Stimulated activated CD8-positive, alpha-beta memory T cell treated with anti-CD3 and anti-CD28 coated beads, Interleukin-4, amount 100 ng/mL, for 48 hours (primary cell): ENCODE measurements at places on chromosomes 4 and X.

- no peak for DNase-seq
These were observed 22.4 kb downstream of the AFF1 start for GRCh38 chr4:86957215-86957614.

DNA sequence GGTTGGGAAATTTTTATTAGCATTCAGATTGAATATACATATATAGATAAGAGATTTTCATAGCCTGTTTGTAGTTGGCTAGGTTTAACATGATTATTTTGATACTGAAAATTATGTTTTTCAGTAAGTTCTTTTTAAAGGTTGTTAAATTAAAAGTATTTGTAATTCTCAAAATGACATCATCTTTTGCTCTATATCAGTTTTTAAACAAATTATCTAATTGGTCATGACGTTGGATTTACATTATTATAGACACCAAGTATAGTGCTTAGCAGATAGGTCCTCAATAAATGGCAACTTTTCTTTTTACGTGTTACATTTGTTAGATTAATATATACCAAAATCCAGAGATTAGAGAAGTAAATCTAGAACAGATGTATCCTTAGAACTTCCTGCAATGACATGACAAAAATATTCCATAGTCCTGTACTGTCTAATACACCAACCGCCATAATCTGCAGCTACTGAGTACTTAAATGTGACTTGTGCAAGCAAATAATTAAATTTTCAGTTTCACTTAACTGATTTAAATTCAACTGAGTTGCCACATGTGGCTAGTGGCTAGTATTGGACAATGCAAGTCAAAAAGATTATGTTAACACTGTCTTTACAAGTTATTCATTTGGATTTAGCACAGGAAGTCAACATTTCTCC is 1613.1 kb upstream of the TENM3 start:
- DNase-seq = no peak

DNA sequence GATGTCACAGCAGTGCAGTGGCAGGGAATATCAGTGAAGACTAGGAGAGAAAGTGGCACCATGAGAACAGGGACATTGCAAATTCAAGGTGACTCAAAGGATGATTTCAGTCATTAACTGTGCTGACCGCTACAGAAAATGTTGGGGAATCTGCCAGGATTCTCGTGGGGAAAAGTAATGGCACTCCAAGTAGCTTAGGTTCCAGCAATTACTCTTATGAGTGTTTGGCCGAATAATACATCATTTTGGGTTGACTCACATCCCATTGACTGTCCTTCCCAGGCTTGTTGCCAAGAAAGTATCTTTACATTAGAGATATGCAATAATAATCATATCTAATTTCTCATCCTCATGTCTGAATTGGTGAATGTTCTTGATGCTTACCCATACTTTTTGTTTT is 1411.1 kb upstream of the PCDH7 start:
- no peak for DNase-seq

- DNase-seq = no peak
These were observed 36.7 kb upstream of the TLR3 start for GRCh38 chr4:186032259-186032658.

DNA sequence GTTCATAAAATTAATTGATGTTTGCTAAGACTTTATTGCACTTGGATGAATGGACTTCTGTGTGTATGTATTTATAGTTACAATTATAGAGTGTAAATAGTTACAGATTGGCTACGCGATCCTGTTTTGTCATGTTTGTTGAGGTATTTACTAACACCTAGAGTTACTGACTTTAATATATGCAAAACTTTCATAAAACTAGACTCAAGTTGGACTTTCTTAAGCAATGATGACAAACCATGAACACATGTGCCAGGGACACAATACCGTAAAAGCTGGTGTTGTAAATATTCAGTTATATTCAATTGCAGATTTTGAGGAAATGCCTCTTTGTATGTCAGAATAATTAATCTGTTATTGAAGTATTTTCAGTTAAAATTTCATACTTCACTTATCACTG is 6.1 kb downstream of the GRIA2 start:
- no peak for DNase-seq

- no peak for DNase-seq
These were observed 6.3 kb downstream of the KLF3 start for GRCh38 chr4:38670109-38670901.

DNA sequence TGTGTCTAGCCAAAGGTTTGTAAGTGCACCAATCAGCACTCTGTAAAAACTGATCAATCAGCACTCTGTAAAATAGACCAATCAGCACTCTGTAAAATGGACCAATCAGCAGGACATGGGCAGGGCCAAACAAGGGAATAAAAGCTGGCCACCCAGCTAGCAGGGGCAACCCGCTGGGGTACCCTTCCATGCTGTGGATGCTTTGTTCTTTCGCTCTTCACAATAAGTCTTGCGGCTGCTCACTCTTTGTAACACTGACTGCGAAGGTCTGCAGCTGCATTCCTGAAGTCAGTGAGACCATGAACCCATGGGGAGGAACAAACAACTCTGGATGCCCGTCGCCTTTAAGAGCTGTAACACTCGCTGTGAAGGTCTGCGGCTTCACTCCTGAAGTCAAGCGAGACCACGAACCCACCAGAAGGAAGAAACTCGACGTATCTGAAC is 14.3 kb downstream of the HNRNPDL start:
- DNase-seq = no peak

DNA sequence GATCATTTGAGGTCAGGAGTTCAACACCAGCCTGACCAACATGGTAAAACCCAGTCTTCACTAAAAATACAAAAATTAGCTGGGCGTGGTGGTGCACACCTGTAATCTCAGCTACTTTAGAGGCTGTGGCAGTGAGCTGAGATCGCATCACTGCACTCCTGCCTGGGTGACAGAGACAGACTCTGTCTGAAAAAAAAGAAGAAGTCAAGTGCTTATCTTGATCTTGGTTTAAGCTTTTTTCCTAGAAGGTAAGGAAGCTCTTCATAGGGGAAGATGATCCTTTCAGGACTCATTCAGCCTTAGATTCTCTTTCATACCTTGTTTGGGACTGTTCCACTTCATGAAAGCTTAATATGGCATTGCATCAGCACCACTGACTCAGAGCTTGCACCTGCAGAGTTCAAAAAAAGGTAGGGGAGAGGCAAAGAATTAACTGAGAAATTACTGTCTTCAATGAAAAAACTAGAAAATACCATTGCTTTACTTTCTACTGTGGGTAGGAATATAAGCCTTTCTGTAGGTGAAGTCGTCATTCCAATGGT is 70.8 kb upstream of the EPGN start:
- no peak for DNase-seq

- DNase-seq = no peak
These were observed 233.4 kb downstream of the MAML3 start for GRCh38 chr4:139920486-139921002.

- no peak for DNase-seq
These were observed 420.9 kb upstream of the ATOH1 start for GRCh38 chr4:93407493-93408275.

- no peak for DNase-seq
These were observed 19.2 kb downstream of the MAGEB17 start for GRCh38 chrX:16186380-16187007.

DNA sequence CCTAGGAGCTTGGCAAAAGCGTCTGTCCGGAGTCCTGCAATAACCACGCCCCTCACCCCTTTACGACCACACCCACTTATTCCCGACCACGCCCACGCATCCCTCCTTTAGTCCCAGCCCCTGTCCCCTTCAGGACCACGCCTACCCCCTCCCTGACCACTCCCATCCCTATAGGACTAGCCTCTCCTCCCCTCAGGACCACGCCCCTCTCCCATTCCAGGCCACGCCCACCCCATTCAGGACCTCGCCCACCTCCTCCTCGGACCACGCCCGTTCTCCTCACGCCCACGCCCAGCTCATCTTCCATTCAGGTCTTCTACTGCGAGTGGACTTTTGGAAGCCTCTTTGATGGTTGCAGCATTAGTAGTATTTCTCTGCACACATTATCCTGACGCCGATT is 131.2 kb upstream of the STX18 start:
- DNase-seq = no peak

DNA sequence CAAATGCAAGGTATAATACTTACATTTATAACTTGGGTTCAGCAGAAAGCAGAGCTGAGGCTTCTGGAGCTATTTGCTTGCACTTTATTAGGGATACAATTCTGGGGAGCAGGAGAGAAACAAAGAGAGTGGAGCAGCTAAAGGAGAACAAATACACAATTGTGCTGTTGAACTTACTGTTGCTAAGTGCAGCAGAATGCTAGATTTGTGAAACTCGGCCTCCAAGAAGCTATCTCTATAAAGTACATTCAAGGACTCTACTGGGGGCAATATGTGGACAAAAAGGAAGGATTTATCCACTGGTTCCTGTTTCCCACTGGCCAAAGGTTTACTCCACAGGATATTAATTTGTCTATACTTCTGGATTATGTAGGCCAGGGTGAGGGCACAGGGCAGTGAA is 86.8 kb downstream of the PPP1R2C start:
- no peak for DNase-seq

DNA sequence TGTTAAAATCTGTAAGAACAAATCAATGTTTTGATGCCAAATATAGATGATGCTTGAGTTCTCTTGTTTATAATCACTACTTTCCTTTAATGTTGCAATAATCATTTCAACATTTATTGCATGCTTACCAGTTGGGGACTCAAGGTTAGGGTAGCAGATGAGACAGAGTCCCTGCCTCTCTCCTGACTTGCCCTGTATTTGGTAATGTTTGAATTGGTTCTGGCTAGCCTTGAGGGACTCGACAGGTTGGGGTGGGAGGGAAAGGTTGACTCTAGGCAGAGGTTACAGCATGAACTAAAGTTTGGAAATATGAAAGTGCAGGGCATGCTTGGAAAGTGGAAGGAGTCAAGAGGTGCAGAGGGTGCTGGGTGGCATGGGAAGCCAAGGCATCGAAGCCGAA is 2.0 kb downstream of the SEC24B start:
- no peak for DNase-seq

GRCh38 chrX:94288325-94288724 is 614.3 kb downstream of the FAM133A start:
- DNase-seq = no peak

- DNase-seq = no peak
These were observed 205.6 kb upstream of the HS3ST1 start for GRCh38 chr4:11634283-11634682.

DNA sequence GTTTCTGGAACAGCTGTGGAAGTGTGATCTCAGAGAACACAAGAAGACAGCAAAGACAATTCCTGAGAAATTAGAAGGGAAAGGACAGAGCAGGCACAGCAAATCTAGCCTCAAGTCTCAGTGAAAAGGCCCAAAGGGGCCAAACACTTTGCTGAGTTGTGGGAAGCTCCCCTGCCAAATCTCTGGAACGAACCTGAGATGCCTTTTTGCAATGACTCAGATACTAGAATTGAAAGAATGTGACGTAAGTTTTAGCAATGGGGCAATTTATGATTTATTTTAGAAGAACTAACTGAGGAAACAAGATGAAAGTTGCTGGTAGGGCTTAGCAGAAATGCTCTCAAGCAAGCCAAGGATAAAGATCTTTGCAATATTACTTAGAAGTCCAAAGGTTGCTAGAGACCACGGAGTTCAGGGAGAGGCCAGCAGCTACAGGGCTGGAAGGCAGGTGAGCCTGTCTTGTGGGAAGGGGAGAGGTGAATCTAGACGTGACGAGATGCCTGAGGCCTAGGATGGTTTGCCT is 92.8 kb downstream of the AMELX start:
- DNase-seq = no peak

- DNase-seq = no peak
These were observed 46.1 kb upstream of the BMPR1B start for GRCh38 chr4:94711635-94712034.

DNA sequence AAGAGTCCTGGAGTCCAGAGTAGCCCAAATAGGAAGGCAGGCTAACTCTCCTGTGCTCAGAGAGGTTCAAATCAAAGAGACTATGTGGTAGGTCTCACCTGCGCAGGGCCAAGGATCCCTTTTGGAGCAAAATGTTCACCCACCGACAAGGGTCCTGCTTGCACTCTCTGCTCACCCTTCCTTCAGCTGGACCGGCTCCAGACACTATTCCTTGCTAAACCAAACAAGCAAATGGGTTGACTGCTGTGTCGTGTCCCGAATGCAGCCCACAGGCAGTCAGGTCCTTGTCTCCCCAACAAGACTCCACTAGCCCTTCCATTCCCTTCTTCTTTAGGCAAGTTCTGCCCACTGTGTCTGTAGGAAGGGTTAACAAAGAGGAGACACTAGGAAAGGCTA is 760 bp downstream of the TRMT2B start:
- no peak for DNase-seq

DNA sequence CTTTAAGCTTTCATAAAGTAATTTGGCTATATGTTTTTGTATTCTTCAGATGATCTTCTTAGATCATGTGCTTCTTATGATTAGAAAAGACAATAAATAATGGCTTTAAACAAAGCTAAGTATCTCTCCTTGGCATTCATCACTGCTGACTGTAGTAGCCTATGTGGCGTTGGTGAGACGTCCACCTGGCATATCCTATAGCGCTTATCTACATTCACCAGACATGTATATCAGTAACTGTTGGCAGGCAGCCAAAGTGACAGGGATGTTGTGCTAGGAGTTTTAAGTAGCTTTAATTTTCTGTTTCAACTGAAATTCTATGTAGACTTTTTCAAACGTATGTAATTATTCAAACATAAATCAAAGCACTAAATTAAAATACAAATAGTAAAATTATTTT is 276.4 kb downstream of the IL15 start:
- no peak for DNase-seq

DNA sequence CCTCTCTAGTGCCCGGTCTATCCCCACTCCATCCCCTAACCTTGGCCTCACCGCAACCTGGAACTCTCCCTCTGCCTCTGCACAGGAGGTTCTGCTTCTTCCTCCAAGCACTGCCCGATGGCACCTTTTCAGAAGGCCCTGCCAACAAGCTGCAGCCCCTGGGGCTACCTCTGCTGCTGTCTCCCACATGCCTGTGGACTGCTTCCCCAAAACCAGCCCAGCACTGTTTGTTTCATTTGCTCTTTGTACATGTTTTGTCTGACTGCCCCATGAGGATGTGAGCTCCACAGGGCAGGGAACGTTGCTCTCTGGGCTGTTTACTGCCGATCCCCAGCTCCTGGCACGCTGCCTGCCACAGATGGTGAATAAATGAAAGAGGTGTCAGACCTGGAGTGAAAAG is 85.4 kb downstream of the INTS6L start:
- DNase-seq = no peak

DNA sequence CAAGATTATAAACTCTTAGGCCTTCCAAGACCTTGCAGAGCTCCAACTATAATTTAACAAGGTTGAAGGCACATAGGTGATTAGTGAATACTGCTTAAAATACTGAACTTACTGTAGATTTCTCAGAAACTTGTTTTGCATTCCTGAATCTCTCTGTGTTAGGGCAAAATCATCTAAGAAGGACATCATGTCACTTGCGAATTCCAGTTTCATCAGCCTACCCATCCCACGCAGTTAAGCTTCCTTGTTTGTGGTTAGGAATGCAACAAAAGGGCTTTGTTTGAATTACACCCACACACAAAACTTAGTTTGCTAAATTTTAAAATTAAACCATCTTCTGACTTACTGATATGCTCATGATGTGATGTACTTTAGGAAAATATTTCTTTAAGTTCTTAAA is 174.0 kb downstream of the SOWAHB start:
- DNase-seq = no peak
